ENCODE measurements at places on chromosomes 16 and 17.

GRCh38 chr17:81190591-81190990 is 24.6 kb upstream of the AATK start:
- DNase-seq: no peak

GRCh38 chr17:47733047-47733673 is at the start of gene TBX21:
TSS of gene TBX21 (plus strand) at chr17:47733236. CDS start at chr17:47733455, 219 bp downstream.
- no peak for DNase-seq

- DNase-seq: no peak
These were observed 3.7 kb downstream of the SAP30BP start for GRCh38 chr17:75670868-75671267.

GRCh38 chr17:48500435-48501426 is 30.1 kb downstream of the HOXB1 start:
- DNase-seq: no peak

GRCh38 chr17:58280480-58281217 is at the start of gene MPO:
TSS of gene MPO (minus strand) at chr17:58280935. CDS start at chr17:58280758, 177 bp downstream.
- DNase-seq: no peak

GRCh38 chr16:35463358-35463757 is 2003.9 kb downstream of the TP53TG3F start:
- DNase-seq: no peak

GRCh38 chr17:62187681-62188080 is 122.6 kb upstream of the MED13 start:
- DNase-seq: no peak

DNA sequence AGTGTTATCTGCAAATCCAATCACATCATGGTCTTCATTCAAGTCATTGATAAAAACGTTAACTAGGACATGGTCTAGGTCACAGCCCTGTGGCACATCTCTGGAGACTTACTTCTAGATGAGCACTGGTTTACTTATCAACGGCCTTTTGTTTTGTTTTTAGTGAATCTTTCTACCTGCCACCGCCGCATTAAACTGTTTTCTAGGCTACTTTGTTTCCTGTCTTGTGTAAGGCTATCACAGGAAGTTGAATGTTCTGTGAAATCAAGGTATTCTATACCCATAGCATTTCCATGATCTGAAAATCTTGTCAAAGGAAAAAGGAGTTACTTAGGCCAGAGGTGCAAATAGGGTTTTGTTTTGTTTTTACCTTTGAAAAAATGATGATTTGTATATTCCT is 26.9 kb downstream of the SOCS3 start:
- no peak for DNase-seq

GRCh38 chr17:44030482-44030881 is 15.7 kb upstream of the TMEM101 start:
- no peak for DNase-seq

- no peak for DNase-seq
These were observed 30.2 kb upstream of the GUCY2D start for GRCh38 chr17:7972131-7972785.

Measured in NCI-H187 (cell line).